IPS DF 6.9 (cell line): ENCODE measurements at places on chromosomes 6 and 20.

GRCh38 chr6:6505111-6505510 lies 83.4 kb upstream of the LY86 start:
- DNase-seq: no peak

- DNase-seq: no peak
Measured at GRCh38 chr6:32963866-32964265, 4.5 kb upstream of the BRD2 start.

GRCh38 chr6:30613251-30614043 lies 3.6 kb downstream of the PPP1R10 start:
- DNase-seq: no peak

GRCh38 chr6:26537160-26537845 lies 863 bp upstream of the HMGN4 start:
- DNase-seq: no peak

DNA sequence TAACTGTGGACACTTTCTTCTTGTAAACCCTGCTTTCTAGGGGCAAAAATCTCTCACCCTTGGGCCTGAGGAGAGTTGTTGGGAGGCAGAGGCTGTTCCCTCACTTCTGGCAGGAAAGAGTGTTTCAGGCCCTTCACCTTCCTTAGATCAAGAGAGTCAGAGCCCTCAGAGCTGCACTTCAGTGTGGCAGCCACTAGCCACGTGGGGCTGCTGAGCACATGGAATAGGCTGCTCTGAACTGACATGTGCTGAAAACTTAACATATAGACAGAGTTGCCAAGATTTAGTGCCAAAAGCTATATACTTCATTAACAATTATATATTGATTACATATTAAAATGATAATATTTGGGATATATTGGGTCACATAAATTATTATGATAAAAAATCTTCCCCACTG lies 4.4 kb upstream of the LMBRD1 start:
- DNase-seq: no peak

- DNase-seq: no peak
Measured at GRCh38 chr6:131450861-131451260, 122.2 kb upstream of the ARG1 start.

GRCh38 chr20:48066246-48066645 lies 281.0 kb upstream of the SULF2 start:
- DNase-seq: no peak

DNA sequence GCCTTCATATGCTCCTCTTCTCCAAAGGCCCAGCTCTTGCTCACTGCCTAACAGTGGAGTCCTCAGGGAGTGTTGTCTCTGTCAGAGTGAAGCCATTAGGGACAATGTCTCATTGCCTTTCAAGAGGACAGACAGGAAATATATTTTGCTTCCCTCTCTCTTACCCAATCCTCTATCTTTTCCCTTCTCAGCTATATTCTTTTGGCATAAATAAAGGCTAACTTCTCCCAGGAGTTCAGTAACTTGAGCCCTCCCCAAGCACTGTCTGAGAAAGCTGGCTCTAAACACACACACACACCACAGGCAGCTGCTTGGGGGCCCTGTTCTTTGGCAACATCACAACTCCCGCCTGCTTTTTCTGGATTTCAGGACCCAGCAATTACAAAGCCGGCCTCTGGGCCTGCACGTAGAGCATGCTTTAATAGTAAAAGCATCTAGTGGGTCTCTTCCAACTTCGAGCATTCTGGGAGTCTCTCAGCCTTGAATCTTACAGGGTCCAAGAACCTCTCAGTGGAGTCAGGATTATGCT lies 34.7 kb upstream of the LAMA4 start:
- DNase-seq: no peak

DNA sequence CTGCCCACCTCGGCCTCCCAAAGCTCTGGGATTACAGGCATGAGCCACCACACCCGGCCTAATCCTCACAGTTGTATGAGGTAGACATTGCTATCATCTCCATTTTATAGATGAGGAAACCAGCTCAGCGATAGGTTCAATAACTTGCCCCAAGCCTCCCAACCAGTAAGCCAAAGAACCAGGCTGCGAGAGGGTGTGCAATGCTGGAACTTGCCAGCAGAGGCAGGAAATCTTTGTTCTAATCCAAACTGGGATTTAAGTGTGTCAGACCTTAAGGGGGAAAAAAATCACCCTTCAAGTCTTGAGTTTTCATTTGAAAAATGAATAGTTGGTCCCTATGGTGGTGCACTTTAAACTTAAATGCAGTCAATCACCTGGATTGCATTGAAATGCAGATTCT lies 20.1 kb upstream of the RNGTT start:
- DNase-seq: peak; percentile 31

- DNase-seq: no peak
Measured at GRCh38 chr6:16504609-16505008, 256.7 kb downstream of the ATXN1 start.

GRCh38 chr20:50261471-50262212 lies 71.0 kb downstream of the CEBPB start:
- no peak for DNase-seq

GRCh38 chr6:34339432-34339831 lies 53.0 kb downstream of the NUDT3 start:
- no peak for DNase-seq

GRCh38 chr20:1885254-1885653 lies 10.0 kb upstream of the SIRPA start:
- DNase-seq: no peak

DNA sequence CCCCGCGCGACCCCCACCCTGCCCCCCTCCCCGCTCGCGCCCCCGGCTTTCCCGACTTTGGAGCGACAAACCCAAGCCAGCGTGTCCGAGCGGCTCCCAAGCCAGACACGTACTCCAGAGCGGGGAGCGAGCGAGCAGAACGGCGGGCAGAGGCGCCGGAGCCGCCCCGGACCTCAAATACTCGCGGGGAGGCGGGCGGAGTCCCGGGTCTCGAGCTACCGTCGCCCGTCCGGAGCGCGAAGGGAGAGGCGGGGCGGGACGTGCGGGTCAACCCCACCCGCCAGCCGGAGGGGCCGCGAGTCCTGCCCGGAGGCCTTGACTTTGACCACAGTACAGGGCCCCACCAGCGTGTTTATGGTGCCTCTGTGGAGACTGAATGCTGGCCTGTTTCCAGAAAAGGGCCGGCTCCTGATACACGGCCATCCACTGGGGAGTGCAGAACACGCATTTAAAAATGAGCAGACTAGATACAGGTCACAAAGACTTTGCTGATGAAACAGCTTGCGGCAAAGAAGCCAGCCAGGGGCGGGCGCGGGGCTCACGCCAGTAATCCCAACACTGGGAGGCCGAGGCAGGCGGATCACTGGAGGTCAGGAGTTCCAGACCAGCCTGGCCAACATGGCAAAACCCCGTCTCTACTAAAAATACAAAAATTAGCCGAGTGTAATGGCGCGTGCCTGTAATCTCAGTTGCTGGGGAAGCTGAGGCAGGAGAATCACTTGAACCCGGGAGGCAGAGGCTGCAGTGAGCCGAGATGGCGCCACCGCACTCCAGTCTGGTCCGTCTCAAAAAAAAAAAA lies at the start of gene SERPINB6:
Gene SERPINB6 (minus strand): TSS at position 148 of the 799 bp plus-strand sequence. CDS start 12,235 bp downstream, outside the sequence.
- DNase-seq: no peak

DNA sequence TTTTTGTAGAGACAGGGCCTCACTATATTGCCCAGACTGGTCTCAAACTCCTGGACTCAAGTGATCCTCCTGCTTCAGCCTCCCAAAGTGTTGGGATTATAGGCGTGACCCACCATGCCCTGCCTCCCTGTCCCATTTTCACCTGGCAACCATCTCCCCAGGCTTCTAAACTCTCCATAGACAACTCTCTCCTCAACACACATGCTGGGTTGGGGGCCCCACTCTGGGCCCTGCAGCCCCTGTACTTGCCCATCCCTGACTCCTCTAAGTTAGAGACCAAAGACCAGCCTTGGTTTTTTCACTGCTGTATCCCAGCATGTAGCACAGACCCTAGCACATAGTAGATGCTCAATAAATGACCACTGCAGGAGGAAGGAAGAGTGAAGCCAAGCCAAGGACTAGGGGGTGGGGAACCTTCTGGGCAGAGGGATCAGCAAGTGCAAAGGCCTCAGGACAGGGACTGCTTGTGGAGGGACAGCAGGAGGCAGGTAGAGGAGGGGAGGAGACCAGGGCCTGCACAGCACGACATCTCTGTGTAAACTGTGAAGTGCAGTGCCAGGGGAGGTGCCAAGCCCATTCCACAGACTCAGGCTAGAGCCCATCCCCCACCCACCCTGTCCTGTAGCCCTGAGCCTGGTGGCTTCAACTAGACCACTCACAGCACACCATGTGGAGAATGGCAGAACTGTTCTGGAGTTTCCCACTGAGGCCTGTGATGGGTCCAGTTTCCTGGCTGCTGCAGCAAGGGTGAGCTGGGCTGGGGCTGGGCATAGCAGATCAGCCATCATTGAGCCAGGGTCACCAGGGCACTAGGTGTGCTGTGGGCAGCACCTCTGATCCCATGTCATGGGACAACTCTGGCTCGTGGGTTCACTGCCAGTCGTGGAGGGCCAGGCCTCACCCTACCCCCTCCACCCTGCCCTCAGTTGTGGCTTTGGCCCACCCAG lies 3.4 kb upstream of the SRC start:
- no peak for DNase-seq

- DNase-seq: no peak
Measured at GRCh38 chr20:20327746-20328145, 40.2 kb upstream of the INSM1 start.

DNA sequence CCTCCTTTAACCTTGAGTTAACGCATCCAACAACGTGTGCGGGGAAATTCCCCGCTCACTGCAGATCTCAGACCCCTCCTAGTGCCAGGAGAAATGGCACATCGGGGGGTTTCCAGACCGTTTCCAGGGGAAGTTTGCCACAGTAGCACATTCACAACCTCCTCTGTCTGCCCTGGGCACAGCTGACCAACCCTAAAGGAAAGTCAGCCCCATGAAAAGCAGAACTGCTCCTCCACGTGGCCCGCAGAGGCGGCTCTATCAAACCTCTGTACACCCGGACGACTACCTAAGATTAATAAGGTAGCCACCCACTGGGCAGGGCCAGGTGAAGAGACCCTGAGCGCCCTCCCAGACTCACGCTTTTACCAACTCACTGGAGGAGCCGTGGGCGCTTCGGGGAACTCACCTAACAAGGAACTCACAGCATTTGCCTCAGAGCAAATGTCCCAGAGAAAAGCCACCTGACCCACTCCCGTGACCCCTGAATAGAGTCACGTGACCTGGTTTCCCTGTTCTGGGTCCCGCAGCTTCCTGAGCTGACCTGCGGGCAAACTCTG lies 93.1 kb downstream of the PRND start:
- DNase-seq: no peak

GRCh38 chr6:1287103-1287591 lies 24.8 kb upstream of the FOXQ1 start:
- no peak for DNase-seq

DNA sequence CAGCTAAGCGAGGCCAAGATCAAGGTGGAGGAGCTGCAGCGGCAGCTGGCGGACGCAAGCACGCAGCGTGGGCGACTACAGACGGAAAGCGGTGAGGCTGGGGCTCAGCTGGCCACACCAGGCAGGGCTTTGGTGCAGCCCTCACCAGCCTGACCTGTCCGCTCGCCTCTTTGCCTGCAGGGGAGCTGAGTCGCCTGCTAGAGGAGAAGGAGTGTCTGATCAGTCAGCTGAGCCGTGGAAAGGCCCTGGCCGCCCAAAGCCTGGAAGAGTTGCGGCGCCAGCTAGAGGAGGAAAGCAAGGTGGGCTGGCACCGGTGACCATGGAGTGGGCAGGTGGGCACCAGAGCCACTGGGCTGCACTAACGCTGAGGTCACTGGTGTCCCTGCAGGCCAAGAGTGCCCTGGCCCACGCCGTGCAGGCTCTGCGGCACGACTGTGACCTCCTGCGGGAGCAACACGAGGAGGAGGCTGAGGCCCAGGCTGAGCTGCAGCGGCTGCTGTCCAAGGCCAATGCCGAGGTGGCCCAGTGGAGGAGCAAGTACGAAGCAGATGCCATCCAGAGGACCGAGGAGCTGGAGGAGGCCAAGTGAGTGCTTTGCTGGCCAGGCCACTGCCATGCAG lies 42.8 kb downstream of the MYH7B start:
- DNase-seq: no peak

GRCh38 chr20:3767110-3767426 lies 485 bp downstream of the ADISSP start:
- no peak for DNase-seq

DNA sequence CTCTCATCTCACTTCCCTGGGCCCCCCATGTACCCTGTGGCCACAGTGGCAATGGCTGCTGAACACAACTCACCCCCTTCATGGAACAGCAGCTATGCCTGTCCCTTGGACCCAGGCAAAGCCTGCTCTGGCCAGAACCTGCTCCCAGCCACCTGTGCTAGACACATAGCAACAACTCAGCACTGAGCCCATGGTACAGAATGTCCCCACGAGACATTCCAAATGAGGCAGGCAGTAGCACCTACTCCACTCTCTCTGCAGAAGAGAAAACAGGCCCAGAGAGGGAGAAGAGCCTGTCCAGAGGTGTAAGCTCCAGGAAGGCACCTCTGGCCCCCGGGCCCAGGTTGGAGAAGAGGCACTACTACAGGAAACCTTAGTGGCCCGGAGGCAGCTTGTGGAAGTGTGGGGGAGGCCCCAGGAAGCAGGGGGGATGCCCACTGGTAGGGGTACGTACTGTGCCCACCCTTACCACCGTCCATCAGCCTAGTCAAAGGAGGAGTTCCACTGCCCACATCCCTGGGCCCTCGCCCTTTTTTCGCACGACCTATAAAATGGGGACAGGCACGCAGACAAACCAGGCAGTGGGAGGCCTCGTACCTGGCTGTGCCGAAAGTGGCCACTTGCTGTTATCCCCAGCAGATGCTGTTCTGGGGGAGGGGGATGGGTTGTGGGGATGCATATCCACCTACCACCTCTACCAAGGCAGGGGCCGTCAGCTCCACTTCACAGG lies 97.2 kb downstream of the ASXL1 start:
- DNase-seq: no peak

DNA sequence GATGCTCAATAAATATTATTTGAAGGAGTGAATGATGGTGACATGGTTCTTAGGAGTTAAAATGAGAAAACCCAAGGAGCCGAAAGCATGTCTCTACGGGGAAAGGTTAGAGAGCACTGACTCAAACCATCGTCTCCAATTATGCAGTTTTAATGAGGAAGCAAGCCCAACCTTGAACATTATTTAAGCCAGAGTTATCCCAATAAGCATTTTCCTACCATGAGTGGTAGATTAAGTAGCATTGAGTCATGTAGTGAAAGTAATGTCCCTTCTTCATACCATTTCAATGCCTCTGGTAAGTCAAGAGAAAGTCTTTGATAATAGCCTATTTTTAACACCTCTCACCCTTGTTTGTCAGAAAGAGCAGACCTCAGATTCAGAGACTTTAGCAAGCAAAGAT lies 13.5 kb downstream of the TSHZ2 start:
- DNase-seq: no peak

- DNase-seq: no peak
Measured at GRCh38 chr20:13485576-13485975, 153.2 kb downstream of the TASP1 start.

GRCh38 chr20:710780-711450 lies 35.3 kb upstream of the SCRT2 start:
- no peak for DNase-seq

GRCh38 chr6:88662653-88663174 lies 300.7 kb downstream of the RNGTT start:
- DNase-seq: no peak

GRCh38 chr20:43728686-43729255 lies 2.0 kb upstream of the GTSF1L start:
- no peak for DNase-seq

- DNase-seq: no peak
Measured at GRCh38 chr6:160215232-160215631, 43.4 kb downstream of the SLC22A2 start.
